Caco-2 (cell line): ENCODE measurements at places on chromosomes 4 and X.

- H3K27me3 ChIP-seq, result no peaks in the 10 kb centered on the region
- H3K36me3 ChIP-seq, result no peaks in the 10 kb centered on the region
- no peak overlapping the region for H3K27ac ChIP-seq
- peaks cover 23% of the 10 kb centered on the region for H3K4me1 ChIP-seq
- no peak for DNase-seq
- no peak overlapping the region for H3K4me3 ChIP-seq
Measured at GRCh38 chrX:20217271-20217670, 49.4 kb downstream of the RPS6KA3 start.

GRCh38 chr4:173227756-173228155 lies 59.1 kb downstream of the GALNT7 start:
- no peaks in the 10 kb centered on the region for H3K4me1 ChIP-seq
- H3K27me3 ChIP-seq, result no peaks in the 10 kb centered on the region
- H3K4me3 ChIP-seq, result no peak overlapping the region
- no peak for DNase-seq
- no peaks in the 10 kb centered on the region for H3K36me3 ChIP-seq

DNA sequence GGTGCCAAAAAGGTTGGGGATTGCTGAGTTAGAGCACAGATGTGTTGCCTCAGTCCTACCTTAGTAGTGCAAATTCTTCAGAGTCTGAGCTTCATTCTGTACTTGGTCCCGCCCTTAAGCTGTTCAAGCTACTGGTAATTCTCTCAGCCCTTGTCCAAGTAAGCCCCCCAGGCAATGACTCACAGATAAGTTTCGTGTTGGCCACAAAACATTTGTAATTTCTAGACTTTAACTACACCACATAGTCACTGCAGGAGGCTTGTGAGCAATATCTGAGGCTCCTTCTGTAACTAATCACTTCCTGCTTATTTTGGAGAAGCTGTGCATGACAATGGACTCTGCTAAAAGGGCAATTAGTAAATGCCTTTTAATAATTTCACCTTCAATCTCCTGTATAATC lies 1420.5 kb downstream of the PCDH7 start:
- H3K36me3 ChIP-seq, result no peaks in the 10 kb centered on the region
- no peaks in the 10 kb centered on the region for H3K4me1 ChIP-seq
- no peak for DNase-seq

DNA sequence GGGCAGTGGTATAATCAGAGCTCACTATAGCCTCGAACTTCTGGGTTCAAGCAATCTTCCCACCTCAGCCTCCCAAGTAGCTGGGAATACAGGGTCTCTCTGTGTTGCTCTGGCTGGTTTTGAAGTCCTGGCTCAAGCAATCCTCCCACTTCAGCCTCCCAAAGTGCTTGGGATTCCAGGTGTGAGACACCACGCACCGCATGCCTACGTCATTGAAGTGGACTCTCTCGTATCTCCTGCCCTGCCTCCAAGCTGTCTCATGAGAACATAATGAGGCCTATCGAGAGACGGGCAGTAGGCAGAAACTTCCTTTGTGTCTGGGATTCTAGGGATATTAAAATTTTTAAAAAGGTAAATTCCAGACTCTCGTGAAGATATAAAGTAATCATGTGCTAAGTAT lies 65.0 kb upstream of the NLGN4X start:
- no peak overlapping the region for H3K27ac ChIP-seq
- DNase-seq, result no peak
- no peak overlapping the region for H3K4me3 ChIP-seq

DNA sequence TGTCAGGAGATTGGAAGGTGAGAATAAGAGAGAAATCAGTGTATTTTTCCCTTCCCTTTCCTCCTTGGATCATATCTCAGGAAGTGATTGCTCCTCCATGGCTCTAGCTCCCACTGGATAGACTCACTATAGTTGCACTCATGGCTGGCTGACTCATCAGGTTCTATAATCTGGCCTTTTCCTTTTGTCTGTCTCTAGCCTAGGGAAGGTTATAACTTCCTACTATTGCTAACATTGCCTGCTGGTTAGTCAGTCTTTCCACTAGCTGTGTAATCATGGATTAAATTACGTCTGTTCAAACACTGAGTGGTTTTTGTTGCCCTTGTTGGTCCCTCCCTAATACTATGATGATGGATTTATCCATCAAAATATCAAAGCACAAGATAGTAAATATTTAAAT lies 195.5 kb upstream of the VEGFC start:
- H3K27me3 ChIP-seq, result no peaks in the 10 kb centered on the region
- H3K27ac ChIP-seq, result no peak overlapping the region
- H3K36me3 ChIP-seq, result no peaks in the 10 kb centered on the region
- H3K4me3 ChIP-seq, result no peak overlapping the region
- DNase-seq, result no peak
- no peaks in the 10 kb centered on the region for H3K4me1 ChIP-seq

DNA sequence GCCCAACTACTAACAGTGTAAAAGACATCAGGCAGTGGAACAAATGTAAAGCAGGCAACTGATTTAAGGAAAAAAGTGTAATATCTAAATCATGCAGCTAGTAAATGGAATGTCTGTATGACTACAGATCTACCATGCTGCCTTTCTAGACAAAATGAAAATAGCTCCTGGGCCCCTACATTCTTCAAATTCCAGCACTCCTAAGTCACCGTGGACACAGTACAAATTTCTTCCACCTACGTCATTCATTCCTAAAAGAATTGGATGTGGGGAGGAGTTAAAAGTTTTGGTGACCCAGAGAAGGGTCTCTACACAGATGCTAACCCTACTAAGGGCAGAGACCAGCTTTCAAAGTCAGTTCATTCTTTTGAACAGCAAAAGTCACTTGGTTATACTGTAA lies 137.2 kb upstream of the ARHGEF9 start:
- DNase-seq, result peak; percentile 36
- no peaks in the 10 kb centered on the region for H3K36me3 ChIP-seq
- H3K4me1 ChIP-seq, result peaks cover 25% of the 10 kb centered on the region
- no peak overlapping the region for H3K4me3 ChIP-seq
- H3K27me3 ChIP-seq, result no peaks in the 10 kb centered on the region

GRCh38 chr4:162707962-162708361 lies 458.7 kb downstream of the NAF1 start:
- no peak for DNase-seq
- H3K4me3 ChIP-seq, result no peak overlapping the region
- no peak overlapping the region for H3K27ac ChIP-seq
- H3K4me1 ChIP-seq, result no peaks in the 10 kb centered on the region
- H3K27me3 ChIP-seq, result no peaks in the 10 kb centered on the region

- no peak for DNase-seq
- no peak overlapping the region for H3K4me3 ChIP-seq
- no peak overlapping the region for H3K27ac ChIP-seq
- no peaks in the 10 kb centered on the region for H3K4me1 ChIP-seq
- no peaks in the 10 kb centered on the region for H3K27me3 ChIP-seq
Measured at GRCh38 chr4:102612824-102613366, 111.7 kb downstream of the NFKB1 start.

- no peak overlapping the region for H3K4me3 ChIP-seq
- H3K36me3 ChIP-seq, result no peaks in the 10 kb centered on the region
- H3K4me1 ChIP-seq, result peaks cover 31% of the 10 kb centered on the region
- no peak for DNase-seq
- H3K27me3 ChIP-seq, result no peaks in the 10 kb centered on the region
Measured at GRCh38 chr4:168797194-168797593, 212.9 kb downstream of the CBR4 start.

- H3K4me3 ChIP-seq, result no peak overlapping the region
- no peak overlapping the region for H3K27ac ChIP-seq
- DNase-seq, result no peak
- H3K4me1 ChIP-seq, result no peaks in the 10 kb centered on the region
- no peaks in the 10 kb centered on the region for H3K27me3 ChIP-seq
- H3K36me3 ChIP-seq, result no peaks in the 10 kb centered on the region
Measured at GRCh38 chrX:129058405-129058804, 464.9 kb downstream of the SMARCA1 start.

GRCh38 chr4:140296335-140297220 lies 76.9 kb upstream of the SCOC start:
- DNase-seq, result peak; percentile 20
- no peaks in the 10 kb centered on the region for H3K27me3 ChIP-seq
- H3K36me3 ChIP-seq, result no peaks in the 10 kb centered on the region
- H3K4me1 ChIP-seq, result no peaks in the 10 kb centered on the region
- peak overlapping the region; percentile 6; the same call in 1 of the 2 replicates for H3K4me3 ChIP-seq

- H3K4me1 ChIP-seq, result no peaks in the 10 kb centered on the region
- H3K27ac ChIP-seq, result no peak overlapping the region
- H3K27me3 ChIP-seq, result no peaks in the 10 kb centered on the region
- H3K4me3 ChIP-seq, result no peak overlapping the region
- no peak for DNase-seq
Measured at GRCh38 chrX:99469439-99469838, 940.6 kb downstream of the PCDH19 start.

GRCh38 chr4:145930592-145930991 lies 8.0 kb downstream of the ZNF827 start:
- no peaks in the 10 kb centered on the region for H3K36me3 ChIP-seq
- H3K27me3 ChIP-seq, result no peaks in the 10 kb centered on the region
- no peak overlapping the region for H3K4me3 ChIP-seq
- no peak overlapping the region for H3K27ac ChIP-seq
- no peak for DNase-seq

DNA sequence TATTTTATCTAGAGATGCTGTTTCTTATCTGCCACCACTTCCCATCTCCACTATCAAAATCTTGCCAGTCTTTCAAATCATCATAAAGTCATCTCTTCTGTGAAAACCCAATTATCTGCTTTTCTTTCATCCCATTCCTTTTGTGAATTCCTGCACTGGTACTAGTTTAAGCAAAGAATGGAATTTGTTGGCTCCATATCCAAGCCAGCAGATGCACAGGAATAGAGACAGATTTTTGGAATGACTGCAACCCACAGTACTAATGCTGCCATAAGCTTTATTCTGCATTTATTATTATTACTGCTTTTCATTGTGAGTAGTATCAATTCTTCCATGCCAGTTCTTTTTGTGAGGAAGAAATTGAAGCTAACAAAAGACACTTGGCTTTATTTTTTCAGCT lies 616.7 kb downstream of the RAPGEF2 start:
- H3K27ac ChIP-seq, result no peak overlapping the region
- no peaks in the 10 kb centered on the region for H3K36me3 ChIP-seq
- H3K4me1 ChIP-seq, result no peaks in the 10 kb centered on the region
- no peaks in the 10 kb centered on the region for H3K27me3 ChIP-seq
- no peak overlapping the region for H3K4me3 ChIP-seq

- no peak overlapping the region for H3K4me3 ChIP-seq
- no peak overlapping the region for H3K27ac ChIP-seq
- no peak for DNase-seq
Measured at GRCh38 chr4:165156906-165157305, 44.2 kb upstream of the TMEM192 start.

DNA sequence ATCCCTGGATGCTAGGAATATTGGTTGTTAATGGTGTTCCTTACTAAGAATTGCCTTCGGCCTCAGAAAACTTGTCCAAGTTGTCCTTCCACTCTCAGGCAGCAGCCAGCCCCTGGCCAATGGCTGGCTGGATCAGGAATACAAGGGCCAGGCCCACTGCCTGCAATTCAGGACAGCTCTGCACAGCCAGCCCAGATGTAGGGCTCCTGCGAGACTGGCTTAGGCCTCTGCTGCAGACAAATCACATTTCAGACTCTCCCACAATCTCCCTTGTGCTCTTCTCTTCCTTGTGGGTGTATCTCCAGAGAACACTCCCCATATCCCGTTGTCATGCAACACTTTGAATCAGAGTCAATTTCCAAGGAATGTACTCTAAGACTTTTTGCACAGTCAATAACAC lies 747.6 kb upstream of the FTHL17 start:
- no peak overlapping the region for H3K4me3 ChIP-seq
- H3K4me1 ChIP-seq, result no peaks in the 10 kb centered on the region
- no peak for DNase-seq
- H3K27me3 ChIP-seq, result no peaks in the 10 kb centered on the region
- no peak overlapping the region for H3K27ac ChIP-seq
- H3K36me3 ChIP-seq, result no peaks in the 10 kb centered on the region

GRCh38 chrX:106933538-106933961 lies 13.3 kb downstream of the CLDN2 start:
- peak; percentile 87 for DNase-seq
- peaks cover 53% of the 10 kb centered on the region for H3K4me1 ChIP-seq
- H3K36me3 ChIP-seq, result peaks cover 1% of the 10 kb centered on the region; the same call in 1 of the 2 replicates
- no peak overlapping the region for H3K4me3 ChIP-seq
- H3K27ac ChIP-seq, result peak overlapping the region; percentile 84

- H3K4me3 ChIP-seq, result no peak overlapping the region
- DNase-seq, result no peak
- no peaks in the 10 kb centered on the region for H3K36me3 ChIP-seq
- H3K27ac ChIP-seq, result no peak overlapping the region
Measured at GRCh38 chr4:75821966-75822365, 80.3 kb downstream of the PPEF2 start.

GRCh38 chr4:114036426-114036825 lies 57.0 kb upstream of the ARSJ start:
- H3K4me1 ChIP-seq, result 0 out of 2 replicates have a peak, but pooled peaks cover 6% of the 10 kb centered on the region
- H3K4me3 ChIP-seq, result no peak overlapping the region
- H3K27ac ChIP-seq, result no peak overlapping the region
- no peak for DNase-seq
- no peaks in the 10 kb centered on the region for H3K27me3 ChIP-seq

DNA sequence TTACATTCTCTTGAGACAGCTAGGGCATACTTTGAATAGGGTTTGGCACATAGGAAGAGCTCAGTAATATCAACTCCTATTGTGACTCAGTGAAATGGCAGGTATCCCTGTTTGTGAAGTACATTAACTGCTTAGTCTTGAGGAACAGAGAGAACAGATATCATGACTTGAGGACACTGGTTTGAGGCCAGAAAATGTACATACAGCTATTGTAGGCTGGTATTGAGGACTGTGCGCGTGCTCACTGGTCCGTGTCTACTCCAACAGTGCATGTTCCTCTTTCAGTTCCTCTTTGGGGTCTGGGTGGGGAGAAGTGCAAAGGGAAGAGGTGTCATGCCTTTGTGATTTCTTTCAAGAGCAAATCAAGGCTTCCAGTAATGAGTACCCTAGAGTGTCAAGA lies 34.6 kb upstream of the TBC1D9 start:
- no peak overlapping the region for H3K27ac ChIP-seq
- H3K4me3 ChIP-seq, result no peak overlapping the region
- DNase-seq, result no peak
- no peaks in the 10 kb centered on the region for H3K4me1 ChIP-seq
- H3K36me3 ChIP-seq, result no peaks in the 10 kb centered on the region
- no peaks in the 10 kb centered on the region for H3K27me3 ChIP-seq

DNA sequence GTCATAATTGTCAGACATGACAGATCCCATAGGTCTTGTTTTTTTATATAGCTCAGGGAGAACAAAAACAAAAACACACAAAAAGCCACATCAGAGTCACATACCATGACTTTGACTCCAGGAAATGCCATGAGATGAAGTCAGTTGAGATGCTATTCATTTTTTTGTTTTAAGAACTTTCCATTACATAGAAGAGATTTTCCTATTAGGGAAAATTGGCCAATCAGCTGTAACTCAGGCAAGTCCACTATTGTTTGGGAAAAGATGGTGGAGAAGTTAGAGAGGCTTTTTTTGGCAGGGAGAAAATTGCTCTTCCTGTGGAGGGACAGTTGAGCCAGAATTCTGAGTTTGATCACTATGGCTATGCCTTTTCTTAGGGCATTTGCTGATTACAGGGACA lies 72.6 kb downstream of the SMARCA5 start:
- no peaks in the 10 kb centered on the region for H3K27me3 ChIP-seq
- H3K27ac ChIP-seq, result no peak overlapping the region
